ENCODE measurements at places on chromosomes 3 and 15. TPM values are rescaled to one million over a fixed set of nuclear protein-coding genes. Genes with fewer than 3 reads are reported as not detected.

RLBP1 gene
- total RNA-seq: not detected

GOLGA8R gene
- total RNA-seq: 0.26 TPM

PLSCR5 gene
- total RNA-seq: not detected

DNA sequence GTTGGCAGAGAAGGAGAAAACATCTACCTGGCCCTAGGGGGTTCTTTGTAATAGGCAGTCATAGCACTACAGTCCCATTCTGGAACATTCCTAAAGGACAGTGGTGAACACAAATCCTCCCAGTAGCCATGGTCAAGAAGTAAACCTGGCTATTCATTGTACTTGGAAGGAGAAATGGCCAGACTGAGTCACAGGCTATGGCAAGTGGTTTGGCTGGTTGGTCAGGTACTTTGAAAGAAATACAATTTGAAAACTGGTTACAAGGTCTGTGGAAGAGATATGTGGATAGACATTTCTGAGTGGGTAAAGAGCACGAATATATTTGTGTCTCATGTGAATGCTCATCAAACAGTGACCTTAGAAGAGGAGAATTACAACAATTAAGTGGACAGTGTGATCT is 33.0 kb upstream of the FAN1 start:
- no peak for DNase-seq

GRCh38 chr15:90184119-90184785 is 16.9 kb upstream of the SEMA4B start:
- no peak for DNase-seq

GRCh38 chr3:6097021-6097420 is 763.9 kb upstream of the GRM7 start:
- DNase-seq: no peak

DNA sequence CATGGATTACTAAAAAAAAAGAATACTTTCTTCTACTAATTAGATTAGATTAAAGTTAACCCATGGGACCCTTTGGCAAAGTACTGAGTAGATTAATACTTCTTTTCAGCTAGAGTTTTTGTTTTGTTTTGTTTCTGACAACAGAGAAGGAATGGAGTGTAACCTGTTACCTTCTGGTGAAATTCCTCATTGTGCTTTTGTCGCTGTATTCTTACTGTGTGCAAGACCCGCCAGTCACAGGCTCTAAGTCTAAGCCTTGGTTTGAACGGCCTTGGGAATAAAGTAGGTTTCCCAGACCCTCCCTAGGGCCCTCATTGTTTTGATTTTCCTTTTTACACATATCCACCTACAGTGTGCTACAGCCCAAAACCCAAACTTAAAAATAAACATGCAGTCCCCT is 171.1 kb upstream of the IL12A start:
- DNase-seq: no peak

- no peak for DNase-seq
Observed at GRCh38 chr3:184584464-184584891, 22.9 kb downstream of the EPHB3 start.

All from dermis microvascular lymphatic vessel endothelial cell (primary cell).